ENCODE measurements at places on chromosomes 4 and X.

DNA sequence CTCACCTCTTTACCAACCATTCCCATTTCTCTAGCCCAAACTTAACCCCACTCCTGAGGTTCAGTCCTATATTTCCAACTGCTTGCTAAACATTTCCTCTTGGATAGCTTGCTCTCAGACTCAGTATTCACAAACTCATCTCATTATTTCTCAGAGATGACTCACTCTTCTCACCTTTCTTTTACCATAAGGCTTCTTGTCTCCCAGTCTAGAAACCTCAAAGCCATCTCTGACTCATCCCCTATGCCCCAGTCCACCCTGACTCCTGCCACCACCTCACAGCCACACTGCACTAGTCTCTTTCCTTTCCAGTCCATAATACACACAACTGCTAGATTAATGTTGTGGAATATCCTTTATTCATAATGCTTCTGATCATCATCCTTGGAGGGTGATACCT is 4.8 kb downstream of the FRMPD3 start:
- DNase-seq: peak; percentile 13

- DNase-seq: peak; percentile 89
These were observed 49.2 kb upstream of the SCRG1 start for GRCh38 chr4:173448103-173448502.

DNA sequence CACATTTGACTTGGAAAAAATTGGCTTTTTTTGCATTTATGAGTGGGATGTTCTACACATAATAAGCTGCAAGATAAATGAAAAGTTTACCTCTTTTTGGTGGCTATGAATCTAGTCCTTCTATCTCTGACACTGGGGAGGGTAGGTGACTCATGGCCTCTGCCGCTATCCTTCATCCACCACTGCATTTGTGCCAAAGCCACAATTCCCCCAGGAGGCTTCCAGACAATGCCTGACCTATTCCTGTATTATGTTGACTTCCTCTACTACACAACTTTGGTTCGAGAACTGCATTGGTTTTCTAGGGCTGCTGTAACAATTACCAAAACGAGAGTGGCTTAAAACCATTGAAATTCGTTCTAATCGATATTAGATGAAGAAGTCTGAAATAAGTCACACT is 245.6 kb downstream of the TRAM1L1 start:
- no peak for DNase-seq

- DNase-seq: no peak
These were observed 21.3 kb upstream of the BMP2K start for GRCh38 chr4:78754872-78755271.

DNA sequence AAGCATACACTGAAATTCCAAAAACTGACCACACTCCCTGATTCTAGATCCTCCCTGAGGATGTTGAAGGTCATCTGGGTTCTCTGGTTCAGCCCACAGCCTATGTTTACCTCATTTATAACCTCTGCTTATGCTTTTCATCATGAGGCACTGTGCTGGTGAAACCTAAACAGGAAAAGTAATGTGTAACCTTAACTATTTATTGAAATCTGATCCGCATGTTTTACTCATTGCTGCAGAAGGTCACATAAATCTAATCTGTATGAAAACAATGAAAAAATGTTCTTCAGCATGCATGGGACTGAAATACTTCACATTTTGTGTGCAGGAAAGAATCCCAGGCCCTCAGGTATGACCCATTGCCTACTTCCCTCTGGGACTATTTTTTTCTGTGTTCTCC is 30.3 kb downstream of the UCHL1 start:
- DNase-seq: no peak

- DNase-seq: no peak
These were observed 476.5 kb downstream of the PDGFC start for GRCh38 chr4:156495091-156495490.

DNA sequence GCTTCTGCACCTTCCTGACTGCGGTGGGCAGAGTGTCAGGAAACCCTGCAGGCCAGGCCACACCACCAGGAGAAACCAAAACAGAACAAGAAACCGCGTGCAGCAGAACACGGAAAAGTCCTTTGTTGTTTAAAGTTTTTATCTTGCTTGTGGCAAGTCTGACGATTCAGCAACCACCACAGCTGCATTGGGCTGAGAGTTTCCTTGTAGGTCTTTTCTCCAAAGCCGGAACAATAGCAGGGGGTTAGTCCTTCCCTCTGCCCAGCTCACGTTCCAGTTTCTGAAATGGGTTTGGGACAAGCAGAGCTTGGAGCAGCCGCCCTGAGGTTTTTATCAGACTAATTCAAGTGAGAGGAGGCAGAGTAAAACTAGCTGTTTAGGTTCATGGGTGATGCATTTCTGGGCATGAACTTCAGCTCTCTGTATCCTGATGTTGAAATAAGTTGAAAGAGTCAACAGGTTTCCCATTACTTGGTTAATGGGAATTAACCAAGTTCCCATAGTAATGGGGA is 216.9 kb downstream of the PTTG2 start:
- DNase-seq: no peak

DNA sequence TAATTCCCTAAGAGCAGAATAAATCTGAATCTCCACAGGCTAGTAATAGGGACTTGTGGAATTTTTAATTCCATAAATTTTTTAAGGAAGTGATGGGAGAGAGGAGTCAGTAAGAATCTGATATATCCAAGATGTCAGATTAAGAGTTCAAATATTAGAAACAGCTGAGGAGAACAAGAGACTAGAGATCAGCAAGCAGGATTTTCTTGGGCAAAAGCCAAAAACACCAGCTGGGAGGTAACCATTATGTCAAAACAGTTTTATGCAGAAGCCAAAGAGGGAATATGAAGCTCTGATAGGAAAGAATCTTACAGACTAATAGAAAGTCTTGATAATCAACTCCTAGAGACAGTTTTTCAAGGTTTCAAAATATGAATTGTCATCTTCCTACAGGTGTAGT is 72.2 kb upstream of the RBPJ start:
- peak; percentile 81 for DNase-seq

- DNase-seq: no peak
These were observed 52.4 kb upstream of the NDP start for GRCh38 chrX:44025555-44025954.

DNA sequence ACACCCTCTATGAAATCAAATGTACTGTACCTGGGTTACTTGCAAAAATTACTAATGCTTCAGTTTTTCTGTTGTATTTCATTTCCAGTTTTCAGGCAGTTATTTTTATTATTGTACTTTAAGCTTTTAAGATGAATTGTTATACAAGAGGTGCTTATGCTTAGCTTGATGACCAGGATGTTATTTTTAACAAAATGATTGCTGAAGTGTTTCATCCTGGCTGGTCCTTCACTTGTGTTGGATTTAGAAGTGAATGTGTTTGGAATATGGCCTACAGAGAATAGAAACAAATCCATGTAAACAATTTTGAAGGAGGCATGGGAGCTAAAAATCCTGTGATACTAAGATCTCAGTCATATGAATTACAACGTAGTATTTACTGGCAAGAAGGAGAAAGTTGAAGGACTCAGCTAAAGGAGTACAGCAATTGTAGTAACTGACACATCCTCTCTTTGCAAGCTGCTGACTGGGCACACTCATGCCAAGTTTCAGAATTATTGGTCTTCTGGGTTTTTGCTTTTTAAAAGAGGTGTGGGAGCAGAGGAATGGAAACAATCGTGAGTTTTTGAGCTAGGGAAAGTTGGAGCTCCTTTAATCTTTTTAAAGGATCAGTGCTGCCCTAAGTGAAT is 9.2 kb downstream of the UBE2A start:
- no peak for DNase-seq

DNA sequence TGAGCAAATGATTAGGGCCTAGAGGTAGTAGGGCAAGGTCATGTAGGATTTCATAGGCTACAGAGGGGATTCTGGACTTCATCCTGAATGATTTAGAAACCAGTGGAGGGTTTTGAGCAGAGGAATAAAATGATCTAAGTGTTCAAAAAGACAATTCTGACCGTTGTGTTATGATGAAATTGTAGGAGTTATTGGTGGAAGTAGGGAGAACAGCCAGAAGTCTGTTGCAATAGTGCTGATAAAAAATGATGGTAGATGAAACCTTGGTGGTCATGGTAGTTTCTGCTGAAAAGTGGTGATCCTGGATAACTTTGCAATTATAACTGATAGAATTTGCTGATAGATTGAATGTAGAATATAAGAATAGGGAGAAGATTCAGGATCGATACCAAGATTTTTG is 60.2 kb downstream of the MID1IP1 start:
- DNase-seq: no peak

DNA sequence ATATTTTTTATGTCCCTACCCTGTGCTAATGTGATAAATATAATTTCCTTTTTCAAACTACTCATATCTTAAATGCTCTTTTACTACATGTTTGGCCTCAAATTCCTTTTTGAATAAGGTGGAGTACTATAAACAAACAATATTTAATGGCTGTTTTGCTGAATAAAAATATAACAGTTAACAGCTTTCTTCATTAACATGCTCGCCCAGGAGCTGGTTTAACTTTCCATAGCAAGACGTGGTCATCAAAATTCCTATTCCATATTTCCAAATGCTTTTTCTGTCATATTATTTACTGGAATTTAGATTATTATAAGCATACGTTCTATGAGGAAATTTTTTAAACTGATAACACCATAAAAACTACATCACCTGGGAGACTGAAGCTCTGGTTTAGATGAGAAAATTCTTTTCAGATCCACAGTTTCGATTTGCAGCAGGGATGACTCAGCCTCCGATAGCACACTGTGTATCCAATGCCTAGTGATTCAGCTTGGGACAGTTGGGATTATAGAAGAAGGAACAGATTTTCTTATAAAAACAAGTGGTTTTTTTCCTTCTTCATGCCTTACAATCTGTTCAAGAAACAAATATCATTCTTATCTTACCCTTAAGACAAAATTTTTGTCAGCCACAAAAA is 129.1 kb downstream of the FBXO8 start:
- peak; percentile 56 for DNase-seq

- no peak for DNase-seq
These were observed 2.6 kb upstream of the HPGDS start for GRCh38 chr4:94345266-94345665.

DNA sequence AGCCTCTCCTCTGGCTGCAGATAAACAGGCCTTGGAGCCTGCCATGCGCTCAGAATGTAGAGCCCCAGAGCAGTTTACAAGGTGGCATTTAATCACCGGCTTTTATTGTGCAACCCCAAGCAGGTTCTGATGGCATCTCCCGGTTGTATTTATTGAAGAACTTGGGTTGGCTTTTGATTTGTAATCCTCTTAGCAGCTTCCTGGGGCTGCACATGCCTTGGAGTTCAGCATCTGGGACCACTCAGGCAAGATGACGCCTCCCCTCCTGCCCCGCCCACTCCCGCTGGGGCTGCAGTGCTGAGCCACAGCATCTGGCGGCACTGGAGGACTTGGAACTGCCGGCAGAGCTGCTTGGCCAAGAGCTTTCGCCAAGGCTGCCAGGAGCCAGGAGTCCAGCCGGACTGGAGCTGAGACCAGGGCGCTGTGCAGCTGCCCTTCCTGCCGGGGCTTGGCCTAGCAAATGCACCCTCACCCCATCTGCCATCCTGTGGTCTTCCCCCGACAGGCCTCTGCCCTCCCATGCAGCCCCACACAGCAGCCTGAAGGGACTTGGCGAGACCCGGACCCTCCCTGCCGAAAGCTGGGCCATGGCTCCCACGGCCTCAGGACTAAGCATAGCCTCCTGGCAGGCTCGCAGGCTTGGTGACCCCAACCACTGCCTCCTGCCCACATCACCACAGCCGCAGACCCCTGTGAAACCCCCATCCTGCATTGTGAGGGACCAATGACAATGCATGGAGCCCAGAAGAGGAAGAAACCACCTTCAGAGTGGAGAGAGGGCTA is 5.4 kb downstream of the HTRA3 start:
- DNase-seq: peak; percentile 66

DNA sequence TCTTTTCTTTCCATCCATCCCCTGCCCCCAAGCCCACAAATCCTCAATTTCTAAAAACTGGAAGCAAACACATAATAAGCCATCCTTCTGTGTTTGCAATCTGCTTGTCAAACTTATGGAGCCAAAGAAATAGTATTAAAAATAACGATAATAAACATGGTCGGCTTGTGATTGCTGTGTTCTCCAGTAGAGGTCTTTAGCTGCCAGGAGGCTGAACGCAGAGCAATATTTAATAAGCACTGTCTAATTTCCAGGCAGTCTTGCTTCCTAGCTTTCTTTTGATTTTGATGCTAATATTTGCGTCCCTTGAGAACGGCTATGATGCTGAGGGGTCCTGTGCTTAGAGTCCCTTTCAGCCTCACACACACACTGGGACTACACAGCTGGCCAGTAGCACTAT is 3.2 kb upstream of the HELT start:
- DNase-seq: no peak

DNA sequence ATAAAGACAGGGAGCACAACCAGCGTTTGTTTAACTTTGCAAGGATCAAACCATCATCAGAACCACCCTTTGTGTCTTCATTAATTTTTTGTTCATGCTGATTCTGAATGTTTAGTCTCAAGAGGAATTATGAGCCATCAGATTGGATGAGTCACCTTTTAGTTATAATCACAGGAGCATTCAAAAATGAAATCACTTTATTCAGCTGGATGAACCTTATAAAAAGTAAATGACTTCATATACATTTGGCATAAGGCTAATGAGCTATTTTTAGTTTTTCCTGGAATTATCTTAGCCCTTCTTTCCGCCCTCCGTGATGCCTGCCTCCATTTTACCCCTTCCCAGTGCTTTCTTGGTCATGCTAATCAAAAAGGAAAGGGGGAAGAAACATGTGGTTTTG is 103.6 kb downstream of the SORBS2 start:
- DNase-seq: no peak

GRCh38 chr4:153153339-153153871 is 50.8 kb upstream of the TRIM2 start:
- peak; percentile 88 for DNase-seq

GRCh38 chr4:1510931-1511330 is 104.7 kb upstream of the NKX1-1 start:
- no peak for DNase-seq

GRCh38 chrX:85569686-85570085 is 190.2 kb upstream of the POF1B start:
- peak; percentile 40 for DNase-seq

GRCh38 chr4:9988363-9988749 is 32.9 kb downstream of the SLC2A9 start:
- DNase-seq: no peak

- peak; percentile 62 for DNase-seq
These were observed 508.1 kb upstream of the ARX start for GRCh38 chrX:25523574-25524540.

GRCh38 chr4:173272996-173273395 is 61.2 kb downstream of the HMGB2 start:
- DNase-seq: no peak

DNA sequence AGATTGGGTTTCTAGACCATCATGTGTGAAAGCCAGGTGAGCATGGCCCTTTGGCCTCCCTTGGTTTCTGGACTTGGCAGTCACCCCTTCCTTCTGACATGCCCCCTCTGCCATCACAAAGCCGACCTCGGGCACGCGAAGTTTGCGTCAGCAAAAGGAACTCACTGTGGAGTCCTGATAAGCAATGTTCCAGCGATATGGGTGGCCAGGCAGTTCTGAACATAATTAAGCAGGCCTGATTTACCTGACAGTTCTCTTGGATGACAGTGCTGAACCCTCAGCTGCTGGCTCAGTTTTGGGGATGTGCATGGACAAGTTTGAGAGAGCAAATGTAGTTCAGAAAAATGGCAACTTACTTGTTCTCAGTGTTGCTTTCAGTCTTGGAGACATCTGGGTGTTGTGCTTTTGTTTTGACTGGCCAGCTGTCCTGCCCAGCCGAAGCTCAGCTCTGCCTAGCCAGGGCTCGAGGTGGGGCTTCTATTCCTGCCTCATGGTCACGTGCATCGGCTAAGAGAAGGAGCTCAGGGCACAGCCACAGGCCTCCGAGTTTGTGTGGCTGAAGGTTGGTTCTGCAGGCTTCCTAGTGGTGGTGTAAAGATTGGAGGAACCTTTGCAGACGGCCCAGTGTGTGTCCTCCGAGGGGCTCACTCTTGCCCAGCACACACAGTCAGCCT is 78.3 kb downstream of the CLDN34 start:
- no peak for DNase-seq

Measured in NCI-H69 (cell line).